ENCODE measurements at places on chromosomes 2 and 18. TPM values are rescaled to one million over a fixed set of nuclear protein-coding genes. Genes with fewer than 3 reads are reported as not detected.
A peak's percentile ranks its signal among the peaks of the same experiment; 100 is the strongest.

GRCh38 chr2:37776487-37776886 lies 105.0 kb upstream of the CDC42EP3 start:
- H3K4me3 ChIP-seq = no peak overlapping the region
- H3K27ac ChIP-seq = peak overlapping the region; percentile 92
- H3K36me3 ChIP-seq = no peaks in the 10 kb centered on the region
- peaks cover 4% of the 10 kb centered on the region for H3K27me3 ChIP-seq
- H3K4me1 ChIP-seq = peaks cover 95% of the 10 kb centered on the region

- H3K27me3 ChIP-seq = no peaks in the 10 kb centered on the region
- DNase-seq = no peak
- no peaks in the 10 kb centered on the region for H3K4me1 ChIP-seq
- H3K4me3 ChIP-seq = no peak overlapping the region
- no peaks in the 10 kb centered on the region for H3K36me3 ChIP-seq
Observed at GRCh38 chr18:53944721-53945120, 279.7 kb downstream of the MBD2 start.

DNA sequence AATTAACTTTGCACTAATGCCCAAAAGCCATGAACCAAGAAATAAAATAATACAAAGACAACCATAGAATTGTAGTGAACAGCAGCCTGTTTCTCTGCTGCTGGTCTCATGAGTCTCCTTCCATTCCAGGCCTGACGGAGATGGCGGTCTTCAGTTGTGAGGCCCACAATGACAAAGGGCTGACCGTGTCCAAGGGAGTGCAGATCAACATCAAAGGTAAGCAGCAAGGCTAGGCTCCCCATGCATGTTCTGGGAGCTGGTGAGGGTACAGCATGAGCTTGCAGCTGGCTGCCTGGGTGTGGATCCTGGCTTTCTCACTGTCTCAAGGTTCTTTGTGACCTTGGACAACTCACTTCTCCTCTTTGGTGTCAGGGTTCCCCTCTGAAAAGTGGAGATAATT lies 66.7 kb downstream of the MERTK start:
- no peaks in the 10 kb centered on the region for H3K27me3 ChIP-seq
- peaks cover 23% of the 10 kb centered on the region for H3K36me3 ChIP-seq
- no peak overlapping the region for H3K4me3 ChIP-seq
- H3K27ac ChIP-seq = no peak overlapping the region
- DNase-seq = no peak

DNA sequence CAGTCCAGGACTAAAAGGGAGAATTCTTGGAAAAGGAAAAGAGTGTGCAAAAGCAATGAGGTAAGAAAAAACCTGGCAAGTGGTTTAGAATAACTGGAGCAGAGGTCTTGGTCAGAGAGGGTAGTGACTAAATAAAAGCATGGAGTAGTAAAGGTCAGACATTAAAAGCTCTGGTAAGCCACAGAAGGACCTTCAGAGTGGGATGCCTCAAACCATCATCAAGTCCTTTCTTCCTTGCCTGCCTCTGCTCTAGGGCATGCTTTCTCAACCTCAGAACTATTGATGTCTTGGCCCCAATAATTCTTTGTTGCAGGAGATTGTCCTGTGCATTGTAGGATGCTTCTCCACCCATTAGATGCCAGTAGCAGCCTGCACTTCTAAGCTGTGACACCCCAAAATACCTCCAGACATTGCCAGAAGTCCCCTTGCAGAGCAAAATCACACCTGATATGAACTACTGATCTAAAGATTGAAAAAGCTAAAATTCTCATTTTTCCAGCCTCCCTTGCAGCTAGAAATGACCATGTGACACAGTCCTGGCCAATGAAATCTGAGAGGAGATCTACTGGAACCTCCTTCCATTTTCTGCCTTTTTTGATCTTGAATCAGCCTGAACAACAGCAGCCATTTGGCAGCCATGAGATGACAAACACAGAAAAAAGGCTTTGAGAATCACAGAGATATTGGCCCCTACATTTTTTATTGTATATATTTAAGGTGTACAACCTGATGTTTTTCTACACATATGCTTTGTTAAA lies 48.1 kb downstream of the EVA1A start:
- no peaks in the 10 kb centered on the region for H3K27me3 ChIP-seq
- no peak for DNase-seq
- peaks cover 15% of the 10 kb centered on the region for H3K4me1 ChIP-seq
- H3K4me3 ChIP-seq = no peak overlapping the region
- H3K27ac ChIP-seq = no peak overlapping the region
- peaks cover 62% of the 10 kb centered on the region for H3K36me3 ChIP-seq

GRCh38 chr18:8121942-8122480 lies 487.2 kb upstream of the RAB12 start:
- H3K27me3 ChIP-seq = no peaks in the 10 kb centered on the region
- peak overlapping the region; percentile 81 for H3K27ac ChIP-seq
- peaks cover 4% of the 10 kb centered on the region for H3K36me3 ChIP-seq
- no peak overlapping the region for H3K4me3 ChIP-seq

- peaks cover 13% of the 10 kb centered on the region for H3K4me1 ChIP-seq
- H3K4me3 ChIP-seq = no peak overlapping the region
- peaks cover 4% of the 10 kb centered on the region for H3K27me3 ChIP-seq
- peaks cover 5% of the 10 kb centered on the region for H3K36me3 ChIP-seq
Observed at GRCh38 chr18:10420561-10421352, 33.7 kb upstream of the APCDD1 start.

DNA sequence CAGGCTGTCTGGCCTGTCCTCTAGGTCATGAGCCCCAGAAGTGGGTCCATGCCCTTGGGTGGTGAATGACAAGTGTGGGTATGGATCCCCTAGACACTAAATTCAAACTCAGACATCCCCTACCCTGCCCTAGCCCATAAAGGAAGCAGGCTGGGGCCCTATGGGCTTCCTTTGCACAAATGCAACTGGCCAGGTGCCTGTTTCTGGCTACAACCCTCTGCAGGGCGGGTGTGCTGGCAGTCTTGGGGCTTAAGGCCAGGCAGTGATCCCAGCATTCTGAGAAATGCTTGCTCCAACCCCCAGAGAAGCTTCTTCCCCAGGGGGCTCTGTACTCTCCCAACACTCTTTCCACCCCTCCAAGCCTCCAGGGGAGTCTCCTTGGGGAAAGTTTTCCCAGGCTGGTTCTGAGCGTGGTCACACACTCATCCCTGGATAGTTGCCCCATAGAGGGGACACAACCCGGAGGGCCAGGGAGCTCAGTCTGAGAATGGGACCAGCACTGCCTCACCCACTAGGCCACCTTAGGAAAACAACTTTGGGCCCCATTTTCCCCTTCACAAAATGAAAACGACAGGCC lies 16.6 kb upstream of the ASPRV1 start:
- H3K27me3 ChIP-seq = no peaks in the 10 kb centered on the region
- H3K4me1 ChIP-seq = peaks cover 12% of the 10 kb centered on the region
- no peak overlapping the region for H3K27ac ChIP-seq
- no peak for DNase-seq
- H3K36me3 ChIP-seq = no peaks in the 10 kb centered on the region
- H3K4me3 ChIP-seq = no peak overlapping the region

DNA sequence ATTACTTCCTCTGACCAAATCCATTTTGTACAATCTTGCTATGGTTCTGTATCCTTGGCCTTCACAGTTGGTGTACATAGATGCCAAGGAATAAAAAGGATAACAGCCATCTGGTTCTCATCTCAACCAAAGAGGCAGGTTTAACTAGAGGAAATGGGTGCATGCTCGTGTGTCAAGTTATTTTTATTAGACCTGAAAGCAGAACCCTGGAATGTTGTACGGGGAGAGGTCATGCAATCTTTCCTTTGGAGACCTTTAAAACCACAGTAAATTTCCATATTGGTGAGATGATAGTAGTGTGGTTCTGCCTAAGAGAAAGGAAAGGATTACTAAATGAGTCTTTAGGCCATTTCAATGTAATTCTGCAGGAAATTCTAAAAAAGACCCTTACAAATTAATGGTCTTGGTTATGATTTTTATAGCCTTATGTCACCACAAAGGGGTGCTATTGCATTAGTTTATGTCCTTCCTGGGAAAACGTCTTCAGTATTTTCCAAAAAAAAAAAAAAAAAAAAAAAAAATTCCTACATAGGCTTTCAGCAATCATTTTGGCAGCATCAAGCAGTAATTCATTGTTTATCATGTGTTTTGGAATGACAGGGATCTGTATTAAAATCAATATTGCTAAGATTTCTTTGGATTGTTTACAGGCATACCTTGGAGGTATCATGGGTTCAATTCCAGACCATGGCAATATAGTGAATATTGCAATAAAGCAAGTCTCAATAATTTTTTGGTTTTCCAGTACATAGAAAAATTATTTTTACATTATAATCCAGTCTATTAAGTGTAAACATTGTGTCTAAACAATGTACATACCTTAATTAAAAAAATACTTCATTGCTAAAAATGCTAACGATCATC lies 270.8 kb downstream of the NYAP2 start:
- no peaks in the 10 kb centered on the region for H3K36me3 ChIP-seq
- DNase-seq = no peak
- no peaks in the 10 kb centered on the region for H3K27me3 ChIP-seq

- no peaks in the 10 kb centered on the region for H3K27me3 ChIP-seq
- peak overlapping the region; percentile 77 for H3K27ac ChIP-seq
- no peaks in the 10 kb centered on the region for H3K36me3 ChIP-seq
- H3K4me1 ChIP-seq = peaks cover 30% of the 10 kb centered on the region
- no peak overlapping the region for H3K4me3 ChIP-seq
Observed at GRCh38 chr2:15968280-15969178, 28.2 kb downstream of the MYCN start.

- no peak overlapping the region for H3K27ac ChIP-seq
- H3K27me3 ChIP-seq = no peaks in the 10 kb centered on the region
- H3K36me3 ChIP-seq = peaks cover 16% of the 10 kb centered on the region
Observed at GRCh38 chr2:201320701-201321100, 36.4 kb downstream of the FLACC1 start.

DNA sequence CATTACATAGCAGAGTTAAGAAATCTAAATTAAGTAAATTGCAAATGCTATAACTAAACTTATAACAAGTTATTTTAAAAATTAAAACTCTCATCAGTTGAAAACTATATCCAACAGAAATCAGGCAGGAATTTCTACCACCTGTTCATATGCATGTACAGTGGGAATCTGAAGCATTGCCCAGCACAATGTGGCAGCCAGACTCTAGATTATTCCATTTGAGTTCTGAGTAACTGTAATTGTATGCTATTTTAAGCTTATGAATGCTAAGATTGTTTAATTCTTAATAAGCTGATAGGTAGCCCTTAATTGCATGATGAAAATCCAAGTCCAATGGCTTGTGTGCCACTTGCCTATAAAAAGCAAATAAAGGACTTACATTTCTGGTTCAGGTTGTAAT lies 834.5 kb upstream of the FSHR start:
- DNase-seq = no peak
- no peak overlapping the region for H3K4me3 ChIP-seq
- H3K36me3 ChIP-seq = peaks cover 17% of the 10 kb centered on the region
- H3K27me3 ChIP-seq = no peaks in the 10 kb centered on the region
- H3K4me1 ChIP-seq = peaks cover 5% of the 10 kb centered on the region
- H3K27ac ChIP-seq = no peak overlapping the region

Gene REG1B
- total RNA-seq = not detected

Gene COL4A3
- not detected for total RNA-seq

Gene MYCN
- 69.1 TPM for total RNA-seq

Gene CFAP65
- total RNA-seq = not detected

Data from mesothelial cell of epicardium (in vitro differentiated cells).